ENCODE measurements at places on chromosomes 3 and 15. TPM values are rescaled to one million over a fixed set of nuclear protein-coding genes. Genes with fewer than 3 reads are reported as not detected.

The FBXO40 gene
- not detected for total RNA-seq

The ZBTB47 gene
- 61.7 TPM for total RNA-seq

GRCh38 chr15:35777061-35777460 lies 231.1 kb upstream of the DPH6 start:
- no peak overlapping the region for H3K27ac ChIP-seq
- no peak overlapping the region for H3K4me3 ChIP-seq
- no peaks in the 10 kb centered on the region for H3K4me1 ChIP-seq
- DNase-seq: no peak
- H3K27me3 ChIP-seq: no peaks in the 10 kb centered on the region

DNA sequence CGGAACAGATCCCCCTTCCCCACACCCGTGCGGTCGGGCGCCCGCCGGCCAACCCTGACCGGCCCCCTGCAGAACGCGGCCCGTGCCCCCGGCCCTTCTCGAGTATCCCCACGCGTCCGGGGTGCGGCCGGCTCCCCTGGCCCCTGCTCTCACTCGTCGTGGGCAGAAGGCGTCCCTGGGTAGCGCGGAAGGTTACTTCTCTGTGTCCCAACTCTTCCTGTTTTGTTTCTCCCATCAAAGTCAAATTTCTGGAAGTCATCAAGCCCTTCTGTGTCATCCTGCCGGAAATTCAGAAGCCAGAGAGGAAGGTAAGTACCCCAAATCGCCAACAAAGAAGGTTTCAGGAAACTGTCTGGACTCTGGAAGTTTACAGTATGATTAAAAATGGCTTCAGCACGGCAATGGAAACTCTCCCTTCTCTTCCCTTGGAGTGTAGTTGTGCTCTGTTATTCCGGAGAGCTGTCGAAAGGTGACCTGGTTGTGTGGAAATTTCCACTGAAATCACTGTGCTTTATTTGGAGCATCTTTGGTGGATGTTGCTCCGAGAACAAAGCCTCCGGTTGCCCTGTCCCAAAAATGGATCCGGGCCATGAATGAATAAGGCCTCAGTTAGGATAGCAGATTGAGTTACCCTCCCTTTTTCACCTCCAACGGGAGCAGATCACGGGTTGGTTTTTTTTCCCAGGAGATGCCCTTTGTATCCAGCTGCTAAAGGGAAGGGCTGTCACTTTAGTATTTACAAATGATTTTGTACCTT lies 536 bp downstream of the SEC61A1 start:
- peak overlapping the region; percentile 96 for H3K4me3 ChIP-seq
- peak overlapping the region; percentile 94 for H3K27ac ChIP-seq
- DNase-seq: no peak
- H3K4me1 ChIP-seq: peaks cover 45% of the 10 kb centered on the region
- no peaks in the 10 kb centered on the region for H3K27me3 ChIP-seq
- H3K36me3 ChIP-seq: peaks cover 10% of the 10 kb centered on the region

- no peaks in the 10 kb centered on the region for H3K4me1 ChIP-seq
- no peaks in the 10 kb centered on the region for H3K36me3 ChIP-seq
- no peaks in the 10 kb centered on the region for H3K27me3 ChIP-seq
Observed at GRCh38 chr3:12273045-12273695, 15.7 kb upstream of the PPARG start.
